ENCODE measurements at places on chromosomes 4 and X.

DNA sequence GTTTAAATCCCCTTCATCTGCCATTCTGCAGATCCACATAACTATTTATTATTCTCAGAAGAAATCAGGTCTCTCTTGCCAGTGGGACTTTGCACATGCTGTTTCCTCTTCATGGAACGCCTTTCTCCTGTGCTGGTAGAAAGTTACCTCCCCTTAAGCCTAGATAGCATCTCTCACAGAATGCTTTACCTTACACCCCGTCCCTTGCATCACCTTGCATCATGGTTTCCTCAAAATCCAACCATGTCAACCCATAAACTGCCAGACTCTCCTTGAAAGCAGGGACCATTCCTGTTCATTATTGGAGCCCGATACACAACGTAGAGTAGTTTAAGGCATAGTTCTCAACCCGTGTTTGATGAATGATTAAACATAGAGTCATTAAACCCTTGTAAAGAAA is 396.2 kb upstream of the F9 start:
- DNase-seq = no peak

DNA sequence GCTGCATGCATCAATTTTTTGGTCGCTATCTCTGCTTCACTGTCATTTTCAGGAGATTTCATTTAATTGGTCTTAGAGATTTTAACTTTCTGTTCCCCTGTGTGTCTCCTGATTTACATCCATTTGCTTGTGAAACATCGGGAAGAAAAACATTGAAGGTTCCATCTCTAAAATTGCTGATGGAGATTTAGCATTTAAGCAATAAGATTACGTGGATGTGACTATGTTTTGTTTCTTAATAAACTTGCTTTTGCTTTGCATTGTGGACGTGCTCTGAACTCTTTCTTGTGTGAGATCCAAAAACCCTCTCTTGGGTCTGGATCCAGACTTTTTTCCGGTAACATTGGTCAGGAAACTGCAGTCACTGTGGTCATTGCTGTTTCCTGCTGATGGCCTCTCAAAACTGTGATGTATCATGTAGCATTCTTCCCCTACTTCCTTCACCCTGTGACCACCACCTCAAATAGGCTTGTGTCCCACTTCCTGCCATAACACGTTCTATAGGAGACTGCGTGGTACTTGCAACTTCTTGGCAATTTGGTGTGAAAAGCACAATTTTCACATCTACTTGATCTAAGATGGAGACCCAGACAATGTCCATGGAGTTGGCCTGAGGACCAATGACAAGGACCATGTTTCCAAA is 4.9 kb downstream of the CXCL2 start:
- DNase-seq = no peak

- DNase-seq = no peak
Observed at GRCh38 chrX:153689654-153690465, 2.1 kb downstream of the SLC6A8 start.

DNA sequence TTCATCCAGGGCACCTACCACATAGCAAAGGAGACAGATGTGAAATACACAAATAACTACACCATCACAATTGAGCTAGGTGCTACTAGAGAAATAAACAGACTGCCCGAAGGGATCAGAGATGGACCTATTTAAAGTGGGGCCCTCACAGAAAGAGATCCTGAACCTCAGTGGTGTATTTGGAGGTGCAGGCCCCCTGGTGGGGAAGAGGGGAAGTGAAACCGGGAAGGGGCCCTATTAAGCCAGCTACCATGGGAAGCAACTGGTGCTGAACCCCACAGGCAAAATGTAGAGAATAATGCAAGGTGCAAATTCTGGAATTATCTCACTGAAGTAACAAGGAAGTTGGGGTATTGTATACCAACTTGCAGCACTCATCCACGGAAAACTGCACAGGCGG is 78.6 kb upstream of the FAM9A start:
- peak; percentile 7 for DNase-seq

DNA sequence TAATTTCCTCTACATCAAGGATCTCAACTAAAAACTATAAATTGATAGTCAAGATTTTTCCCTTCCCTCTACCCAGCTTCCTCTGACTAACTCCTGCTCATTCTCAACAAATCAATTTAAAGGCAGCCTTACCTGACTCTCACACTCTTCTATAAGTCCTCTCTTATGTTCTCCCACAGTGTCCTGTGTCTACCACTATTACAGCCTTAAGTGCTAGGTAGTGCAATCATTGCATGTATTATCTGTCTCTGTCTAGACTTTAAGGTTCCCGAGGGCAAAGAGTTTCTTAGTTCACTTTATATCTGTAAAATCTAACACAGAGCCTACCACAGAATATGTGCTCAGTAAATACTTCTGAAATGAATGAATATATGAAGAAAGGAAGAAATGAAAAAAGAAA is 123.7 kb downstream of the BTC start:
- DNase-seq = no peak

All from MV-4-11 (cell line).